ENCODE measurements at places on chromosomes 7 and 10. TPM values are rescaled to one million over a fixed set of nuclear protein-coding genes. Genes with fewer than 3 reads are reported as not detected.

GRCh38 chr7:151890355-151891004 lies 13.6 kb upstream of the PRKAG2 start:
- DNase-seq: no peak

SFTPA1 gene
- not detected for polyA plus RNA-seq

DNA sequence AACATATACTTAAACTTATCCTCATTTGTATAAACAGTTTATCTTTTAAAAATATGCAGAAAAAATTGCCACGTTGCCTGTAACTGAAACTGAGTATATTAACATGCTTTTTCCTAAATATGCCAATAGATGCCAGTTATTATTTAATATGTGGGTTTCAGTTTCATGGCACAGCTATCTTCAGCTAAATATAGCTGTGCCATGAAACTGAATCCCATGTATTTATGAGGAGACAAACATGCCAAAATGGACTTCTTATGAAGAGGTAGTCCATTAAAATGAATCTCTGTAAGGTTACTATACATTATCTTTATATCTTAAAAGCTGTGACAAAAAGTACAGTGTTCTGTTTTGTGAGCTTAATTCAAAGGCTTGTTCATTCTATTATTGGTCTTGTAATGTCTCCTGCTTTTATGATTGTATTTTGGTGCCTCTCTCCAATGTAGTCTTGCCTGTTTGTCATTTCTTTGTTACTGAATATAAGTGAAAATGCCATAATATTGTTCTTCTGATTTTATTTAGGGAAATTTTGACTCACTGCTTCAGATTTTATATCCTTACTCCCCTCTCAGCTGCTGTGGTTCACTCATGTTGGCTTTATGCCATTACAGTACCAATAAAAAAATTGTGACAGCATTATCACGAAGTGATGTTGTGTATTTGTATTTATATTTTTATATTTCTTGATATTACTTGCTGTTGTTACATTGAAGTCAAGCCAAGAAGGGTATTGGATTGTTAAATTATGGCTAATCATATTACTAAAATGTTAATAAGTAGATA lies 34.3 kb upstream of the CACNA2D1 start:
- DNase-seq: no peak

ACBD7 gene
- 1.2 TPM for polyA plus RNA-seq

CCDC201 gene
- not detected for polyA plus RNA-seq

DNA sequence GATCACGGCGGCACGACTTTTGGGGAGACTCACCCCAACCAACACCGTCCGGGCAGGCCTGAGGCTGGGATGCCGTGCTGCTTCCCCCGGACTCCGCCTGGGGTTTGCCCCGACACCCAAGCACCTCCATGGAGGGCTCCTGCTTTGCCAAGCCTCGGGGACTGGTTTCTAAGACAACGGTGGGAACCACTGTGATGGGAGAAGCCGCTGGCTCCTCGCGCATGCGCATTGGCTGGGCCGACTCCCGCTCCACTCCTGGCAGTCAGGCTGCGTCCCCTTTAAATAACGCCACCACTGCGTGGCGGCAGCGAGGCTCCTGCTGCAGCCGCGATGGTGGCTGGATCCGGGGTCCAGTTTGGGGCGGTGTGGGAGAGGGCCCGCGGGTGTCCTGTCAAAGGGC lies 201.0 kb downstream of the ZNF716 start:
- no peak for DNase-seq

DRGX gene
- polyA plus RNA-seq: not detected

GRCh38 chr10:78968943-78969342 lies 99.8 kb upstream of the ZMIZ1 start:
- DNase-seq: no peak

DNA sequence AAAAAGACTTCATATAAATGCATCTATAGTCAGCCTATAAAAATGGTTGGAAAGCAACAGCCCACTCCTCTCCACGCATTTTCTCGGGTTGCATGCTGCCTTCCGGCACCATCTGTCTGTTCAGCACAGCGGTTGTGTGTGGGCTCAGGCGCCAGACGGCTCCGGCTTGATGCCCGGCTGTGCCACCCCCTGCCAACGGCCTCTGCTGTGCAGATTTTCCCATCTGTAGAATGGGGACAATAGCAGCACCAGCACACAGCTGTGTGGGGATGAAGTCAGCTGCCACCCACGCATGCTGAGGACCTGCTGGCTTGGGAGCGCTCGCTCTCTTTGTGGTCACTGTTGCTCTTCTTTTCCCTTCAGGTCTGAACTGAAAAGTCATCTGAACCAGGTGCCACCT lies 19.5 kb downstream of the PRKAG2 start:
- DNase-seq: no peak

MEST gene
- polyA plus RNA-seq: 98.3 TPM

DNA sequence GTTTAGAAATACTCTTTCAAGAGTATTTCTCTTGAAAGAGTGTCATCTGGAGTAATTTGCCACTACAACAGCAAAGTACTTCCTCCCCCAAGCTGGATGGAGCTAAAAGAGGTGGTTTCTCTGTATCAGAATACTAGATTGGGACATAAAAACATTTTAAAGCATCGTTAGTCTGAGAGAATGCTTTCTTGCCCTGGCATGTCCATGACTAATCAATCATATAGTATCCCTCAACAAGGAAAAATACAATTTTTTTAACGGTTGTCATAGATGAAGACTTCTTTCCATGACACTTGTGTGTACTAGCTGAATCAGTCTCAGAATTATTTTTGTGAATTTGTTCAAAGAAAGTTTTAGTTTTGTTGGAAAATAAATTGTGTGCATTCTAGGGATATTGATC lies 237.9 kb downstream of the NEBL start:
- DNase-seq: no peak

GRCh38 chr10:64430690-64431323 lies 909.6 kb downstream of the REEP3 start:
- DNase-seq: peak; percentile 24

DNA sequence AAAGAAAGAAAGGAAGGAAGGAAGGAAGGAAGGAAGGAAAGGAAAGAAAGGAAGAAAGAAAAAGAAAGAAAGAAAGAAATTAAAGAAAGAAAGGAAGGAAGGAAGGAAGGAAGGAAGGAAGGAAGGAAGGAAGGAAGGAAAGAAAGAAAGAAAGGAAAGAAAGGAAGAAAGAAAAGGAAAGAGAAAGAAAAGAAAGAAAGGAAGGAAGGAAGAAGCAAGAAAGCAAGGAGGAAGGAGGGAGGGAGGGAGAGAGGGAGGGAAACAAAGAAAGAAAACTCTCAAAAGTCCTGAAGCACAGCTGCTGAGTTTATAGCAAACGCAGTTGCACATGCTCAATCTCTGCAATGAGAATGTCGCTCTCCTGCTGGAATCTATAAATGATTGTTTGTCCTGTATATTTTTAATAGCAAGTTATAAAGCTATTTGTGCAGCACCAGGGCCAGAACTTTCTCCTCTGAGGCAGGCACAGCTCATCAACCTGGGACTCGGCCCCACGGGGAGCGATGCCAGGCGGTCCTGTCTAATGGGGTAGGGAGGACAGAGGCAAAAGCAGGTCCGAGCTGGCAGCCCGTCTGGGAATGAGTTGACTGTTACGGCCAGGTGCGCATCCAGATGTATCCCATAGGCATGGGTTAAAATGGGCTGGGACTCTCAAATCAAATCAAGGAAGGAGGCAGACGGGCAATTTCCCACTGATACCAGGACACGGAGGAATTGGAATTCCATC lies 118.0 kb upstream of the PFKP start:
- DNase-seq: no peak

DNA sequence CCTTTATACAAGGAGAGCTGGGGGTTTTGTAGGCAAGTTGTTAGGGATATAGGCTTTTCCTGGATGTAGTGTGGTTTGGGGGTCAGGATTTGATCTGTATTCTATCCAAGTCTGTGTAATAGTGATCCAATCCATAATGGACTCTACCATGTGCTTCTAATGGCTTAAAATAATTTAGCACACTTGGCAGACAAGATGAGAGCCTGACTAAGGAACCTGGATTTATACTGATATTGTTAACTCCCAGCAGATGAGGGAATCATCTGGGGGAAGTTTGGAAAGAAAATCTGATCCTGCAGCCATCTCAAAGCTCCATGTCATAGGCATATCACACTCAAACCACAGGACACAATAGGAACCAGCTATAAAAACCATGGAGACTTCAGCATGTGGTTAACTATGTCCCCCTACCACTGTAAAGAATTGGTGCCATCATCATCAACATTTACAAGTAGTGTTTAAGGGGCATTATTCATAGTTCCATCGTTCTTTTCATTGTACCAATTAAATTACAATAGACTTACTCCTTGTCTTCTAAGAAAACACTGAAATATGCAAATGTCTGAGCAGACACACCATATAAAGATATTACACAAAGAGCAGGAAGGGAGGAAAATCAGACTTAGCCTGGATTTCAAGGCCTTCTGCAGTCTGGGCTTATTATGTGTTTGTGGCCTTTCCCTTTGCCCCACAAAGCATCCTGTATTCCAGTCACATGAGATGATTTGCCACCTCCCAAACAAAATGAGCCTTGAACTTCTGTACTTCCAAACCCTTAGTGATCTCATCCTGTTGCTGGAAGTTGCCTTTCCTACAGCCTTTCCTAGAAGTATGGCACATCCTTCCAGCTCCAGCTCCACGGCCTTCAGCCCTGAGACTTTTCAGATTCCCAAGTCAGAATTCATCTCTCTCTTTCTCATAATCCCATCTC lies 22.5 kb upstream of the HPS1 start:
- no peak for DNase-seq

All from cardiac muscle cell (in vitro differentiated cells and primary cell).